ENCODE measurements at places on chromosomes 1 and 21.

DNA sequence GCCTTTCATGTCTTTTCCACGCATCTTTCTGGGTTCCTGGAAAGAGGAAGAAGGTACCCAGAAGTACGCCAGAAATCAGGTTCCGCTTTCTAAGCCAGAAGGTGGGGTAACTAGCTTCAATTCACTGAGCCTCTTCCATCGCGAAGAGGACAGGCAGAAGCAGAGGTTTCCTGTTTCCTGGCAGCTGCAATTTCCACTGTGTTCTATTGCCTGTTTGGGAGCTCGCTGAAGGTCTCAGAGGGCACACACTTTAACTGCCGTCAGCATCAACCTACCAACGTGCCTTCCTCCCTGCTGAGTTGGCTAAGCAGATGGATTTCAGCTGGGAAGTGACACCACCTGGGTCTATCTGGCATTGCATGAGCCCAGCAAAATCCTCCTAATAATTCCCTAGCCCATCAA lies 10.0 kb downstream of the NCF2 start:
- DNase-seq, result no peak

DNA sequence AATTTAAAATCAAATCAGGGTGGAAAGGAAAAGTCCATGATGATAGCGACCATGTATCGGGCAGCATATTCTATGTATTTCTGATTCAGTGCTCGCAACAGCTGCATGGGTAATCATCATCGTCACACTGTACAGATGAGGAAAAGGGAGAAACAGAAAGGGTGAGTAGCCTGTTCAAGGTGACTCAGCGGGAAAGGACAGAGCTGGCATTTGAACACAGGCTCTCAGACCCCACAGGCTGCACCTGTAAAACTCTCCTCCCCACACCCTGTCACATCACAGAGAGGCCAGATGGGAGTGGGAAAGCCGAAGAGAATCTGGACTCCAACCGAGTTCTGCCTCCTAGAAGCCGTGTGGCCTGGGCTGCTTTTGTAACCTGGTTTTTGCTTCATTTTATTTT lies 14.0 kb downstream of the RUNX1 start:
- no peak for DNase-seq

GRCh38 chr1:185439727-185440415 lies 122.8 kb upstream of the IVNS1ABP start:
- peak; percentile 78 for DNase-seq

DNA sequence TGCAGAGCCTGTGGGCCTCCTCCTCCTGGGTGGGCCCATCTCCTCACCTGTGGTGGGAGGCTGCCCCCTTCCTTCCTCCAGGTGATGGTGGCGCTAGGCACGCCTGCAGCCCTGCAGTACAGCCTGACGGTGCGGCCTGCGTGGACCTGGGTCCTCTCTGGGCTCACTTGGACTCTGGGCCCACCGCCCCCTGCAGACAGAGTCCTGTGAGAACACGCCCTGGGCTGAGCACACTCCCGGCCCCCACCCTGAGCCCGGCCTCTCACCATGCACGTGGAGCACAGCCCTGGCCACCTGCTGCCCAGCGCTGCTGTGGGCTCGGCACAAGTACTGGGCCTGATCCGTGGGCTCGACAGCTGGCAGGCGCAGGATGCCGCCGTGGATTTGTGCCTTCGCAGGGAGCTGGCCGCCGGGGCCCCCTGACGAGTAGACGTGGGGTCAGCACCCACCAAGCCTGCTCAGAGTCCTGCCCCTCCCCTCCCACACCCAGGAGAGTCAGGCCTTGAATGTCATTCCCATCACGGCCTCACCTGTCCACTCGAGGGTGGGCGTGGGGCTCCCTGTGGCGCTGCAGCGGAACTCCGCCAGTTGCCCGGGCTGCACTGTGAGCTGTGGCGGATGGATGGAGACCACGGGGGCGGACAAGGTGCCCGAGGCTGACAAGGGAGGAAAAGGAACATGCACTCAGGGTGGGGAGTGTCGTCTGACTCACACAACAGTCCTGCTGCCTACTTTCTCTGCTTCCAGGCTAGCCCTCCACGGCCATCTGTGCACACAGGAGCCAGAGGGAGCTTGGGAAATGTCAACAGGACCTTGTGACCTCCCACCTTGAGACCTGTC lies 43.4 kb downstream of the LDLRAD2 start:
- DNase-seq, result no peak

- no peak for DNase-seq
Measured at GRCh38 chr1:118871582-118872171, 116.5 kb downstream of the TBX15 start.

- DNase-seq, result no peak
Measured at GRCh38 chr1:111633736-111634247, 14.2 kb downstream of the RAP1A start.

DNA sequence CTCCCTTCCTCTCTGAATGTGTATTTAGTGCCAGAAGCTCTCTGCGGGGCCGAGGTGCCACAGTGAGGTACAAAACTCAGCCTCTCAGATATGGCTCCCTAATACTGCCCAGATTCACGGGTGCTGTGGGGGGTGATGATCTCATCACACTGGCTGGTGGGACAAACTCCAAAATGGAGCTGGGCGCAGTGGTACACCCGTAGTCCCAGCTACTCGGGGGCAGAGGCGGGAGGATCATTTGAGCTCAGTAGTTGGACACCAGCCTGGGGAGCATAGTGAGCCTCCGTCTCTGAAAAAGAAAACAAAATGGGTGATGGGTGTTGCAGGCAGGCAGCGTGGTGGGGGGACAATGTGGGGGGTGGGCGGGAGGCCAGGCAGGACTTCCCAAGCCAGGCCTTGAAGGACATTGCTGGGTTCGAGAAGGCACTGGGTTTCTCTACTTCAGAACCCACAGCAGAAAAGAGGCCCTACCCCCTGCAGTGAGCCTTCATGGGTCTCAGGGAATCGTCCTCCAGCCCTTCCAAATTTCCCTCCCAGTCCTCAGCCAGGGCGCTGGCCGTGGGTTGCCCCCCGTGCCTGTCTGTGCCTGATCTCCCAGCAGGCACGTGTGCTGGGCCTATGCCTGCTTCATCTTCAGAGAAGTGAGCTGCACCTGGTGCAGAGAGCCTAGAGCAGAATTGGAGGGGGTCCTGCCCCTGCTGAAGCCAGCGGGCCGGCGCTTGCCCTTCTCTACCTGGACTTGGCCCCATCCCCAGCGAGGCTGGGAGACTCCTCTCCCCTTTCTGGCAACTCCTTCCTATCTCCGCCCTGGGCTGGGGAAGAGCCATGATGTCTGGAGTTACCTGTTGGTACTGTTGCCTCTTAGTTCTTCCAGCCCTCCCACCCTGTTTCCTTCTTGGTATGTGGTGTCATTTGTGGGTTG lies 14.0 kb downstream of the H6PD start:
- peak; percentile 29 for DNase-seq

DNA sequence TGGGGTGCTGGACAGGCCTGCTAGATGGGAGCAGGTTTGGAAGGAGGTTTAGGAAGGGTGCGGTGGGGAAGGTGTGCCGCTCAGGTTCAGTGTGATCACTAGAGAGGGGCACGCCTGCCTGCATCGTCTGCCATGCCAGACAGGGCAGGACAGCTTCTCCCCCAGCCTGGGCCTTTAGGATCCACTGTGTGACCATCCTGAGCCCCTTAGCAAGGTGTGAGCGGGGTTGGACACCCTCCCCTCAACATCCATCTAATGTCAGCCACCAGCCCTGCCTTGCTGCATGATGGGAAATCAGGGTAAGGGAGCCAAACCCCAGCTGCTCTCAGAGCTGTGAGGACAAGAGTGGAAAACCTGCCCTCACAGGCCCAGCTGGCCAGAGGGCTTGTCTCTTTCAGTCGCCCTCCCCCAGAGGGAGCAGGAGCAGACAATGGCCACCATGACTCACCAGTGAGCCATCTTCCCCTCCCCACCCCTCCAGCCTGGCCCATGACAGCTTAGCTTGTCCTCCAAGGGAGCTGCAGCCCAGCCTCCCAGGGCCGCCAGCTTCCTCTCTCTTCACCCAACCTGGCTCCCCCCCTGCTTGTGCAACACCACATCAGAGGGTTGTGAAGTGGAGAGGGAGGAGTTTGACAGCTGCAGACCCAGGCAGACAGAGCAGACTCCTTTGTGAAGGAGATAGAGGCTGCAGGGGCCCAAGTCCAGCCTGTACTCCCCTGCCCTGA lies 37.0 kb downstream of the NUAK2 start:
- peak; percentile 93 for DNase-seq

DNA sequence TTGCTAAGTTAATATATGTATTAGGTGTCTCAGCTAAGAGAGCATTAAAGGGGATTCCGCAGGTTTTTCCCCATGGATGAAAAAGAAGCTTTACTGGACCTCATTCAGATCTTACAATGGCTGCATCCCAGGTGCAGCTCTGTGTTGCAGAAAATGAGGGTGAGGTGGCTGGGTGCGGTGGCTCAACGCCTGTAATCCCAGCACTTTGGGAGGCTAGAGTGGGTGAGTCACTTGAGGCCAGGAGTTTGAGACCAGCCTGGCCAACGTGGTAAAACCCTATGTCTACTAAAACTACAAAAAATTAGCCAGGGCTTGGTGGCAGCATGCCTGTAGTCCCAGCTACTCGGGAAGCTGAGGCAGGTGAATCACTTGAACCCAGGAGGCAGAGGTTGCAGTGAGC lies 58.5 kb upstream of the MORC3 start:
- DNase-seq, result no peak

DNA sequence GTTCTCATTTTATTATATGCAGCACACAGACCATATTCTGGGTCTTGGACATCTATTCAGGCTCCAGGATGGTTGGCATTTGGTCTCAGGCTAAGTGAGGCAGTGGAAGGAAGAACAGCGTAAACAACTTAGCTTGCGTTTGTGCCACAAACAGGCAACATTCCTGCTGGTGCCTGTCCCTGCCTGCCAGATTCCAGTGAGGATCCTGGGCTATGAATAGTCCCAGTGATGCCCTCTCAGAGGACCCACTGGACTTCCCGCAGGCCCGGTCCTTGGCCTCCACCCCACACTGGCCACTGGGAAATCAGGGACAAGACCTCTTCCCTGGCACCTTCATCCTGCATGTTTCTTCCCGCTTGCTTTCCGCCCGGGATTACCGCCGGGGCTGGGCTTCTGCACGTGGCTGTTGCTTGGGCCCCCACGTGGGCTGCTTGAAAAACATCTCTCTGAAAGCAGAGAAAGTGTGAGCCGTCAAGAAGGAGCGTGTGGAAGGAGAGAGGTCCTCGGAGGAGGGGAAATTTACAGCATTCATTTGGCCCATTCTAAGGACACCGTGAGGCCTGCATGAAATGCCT lies 145.1 kb upstream of the WNT4 start:
- no peak for DNase-seq

GRCh38 chr1:866095-866494 lies 57.6 kb upstream of the SAMD11 start:
- DNase-seq, result no peak

DNA sequence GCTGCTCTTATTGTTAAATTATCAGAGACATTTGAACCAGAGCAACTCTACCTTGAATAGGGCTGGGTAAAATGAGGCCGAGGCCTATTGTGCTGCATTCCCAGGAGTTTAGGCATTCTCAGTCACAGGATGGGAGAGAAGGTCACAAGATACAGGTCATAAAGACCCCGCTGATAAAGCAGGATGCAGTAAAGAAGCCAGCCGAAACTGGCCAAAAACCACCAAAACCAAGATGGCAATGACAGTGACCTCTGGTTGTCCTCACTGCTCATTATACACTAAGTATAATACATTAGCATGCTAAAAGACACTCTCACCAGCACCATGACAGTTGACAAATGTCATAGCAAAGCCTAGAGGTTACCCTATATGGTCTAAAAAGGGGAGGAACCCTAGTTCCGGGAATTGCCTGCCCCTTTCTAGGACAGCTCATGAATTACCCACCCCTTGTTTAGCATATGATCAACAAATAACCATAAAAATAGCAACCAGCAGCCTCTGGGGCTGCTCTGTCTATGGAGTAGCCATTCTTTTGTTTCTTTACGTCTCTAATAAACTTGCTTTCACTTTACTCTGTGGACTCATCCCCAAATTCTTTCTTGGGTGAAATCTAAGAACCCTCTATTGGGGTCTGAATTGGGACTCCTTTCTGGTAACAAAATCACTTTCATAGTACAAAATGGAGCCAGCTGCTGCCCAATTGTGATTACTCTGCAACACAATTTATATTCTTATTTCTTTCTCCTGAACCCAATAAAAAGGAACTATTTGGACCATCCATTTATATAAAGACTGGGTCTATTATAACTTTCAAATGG lies 179.6 kb downstream of the TGFBR3 start:
- DNase-seq, result no peak

- DNase-seq, result no peak
Measured at GRCh38 chr21:24428591-24429199, 1178.6 kb downstream of the MRPL39 start.

DNA sequence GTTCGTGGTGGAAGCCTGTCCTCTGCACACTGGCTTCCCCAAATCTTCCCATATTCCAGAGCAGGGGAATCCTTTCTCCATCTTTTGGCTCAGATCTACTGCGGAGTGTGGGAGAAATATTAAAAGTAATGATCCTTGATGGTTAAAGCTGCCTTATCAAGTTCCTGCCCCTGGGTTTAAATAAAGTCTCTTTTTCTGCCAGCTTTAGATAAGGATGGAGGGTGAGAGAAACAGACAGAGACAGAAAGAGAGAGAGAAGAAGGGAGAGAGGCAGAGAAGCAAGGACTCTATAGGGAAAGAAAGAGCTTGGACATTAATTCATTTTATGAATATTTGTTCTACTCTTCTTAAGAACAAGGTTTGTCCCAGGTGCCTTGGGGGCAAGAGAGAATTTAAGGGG lies 98.0 kb downstream of the KCNJ15 start:
- no peak for DNase-seq

GRCh38 chr21:29443411-29444010 lies 144.8 kb downstream of the BACH1 start:
- peak; percentile 16 for DNase-seq

GRCh38 chr1:5448486-5448885 lies 543.7 kb downstream of the NPHP4 start:
- DNase-seq, result no peak

DNA sequence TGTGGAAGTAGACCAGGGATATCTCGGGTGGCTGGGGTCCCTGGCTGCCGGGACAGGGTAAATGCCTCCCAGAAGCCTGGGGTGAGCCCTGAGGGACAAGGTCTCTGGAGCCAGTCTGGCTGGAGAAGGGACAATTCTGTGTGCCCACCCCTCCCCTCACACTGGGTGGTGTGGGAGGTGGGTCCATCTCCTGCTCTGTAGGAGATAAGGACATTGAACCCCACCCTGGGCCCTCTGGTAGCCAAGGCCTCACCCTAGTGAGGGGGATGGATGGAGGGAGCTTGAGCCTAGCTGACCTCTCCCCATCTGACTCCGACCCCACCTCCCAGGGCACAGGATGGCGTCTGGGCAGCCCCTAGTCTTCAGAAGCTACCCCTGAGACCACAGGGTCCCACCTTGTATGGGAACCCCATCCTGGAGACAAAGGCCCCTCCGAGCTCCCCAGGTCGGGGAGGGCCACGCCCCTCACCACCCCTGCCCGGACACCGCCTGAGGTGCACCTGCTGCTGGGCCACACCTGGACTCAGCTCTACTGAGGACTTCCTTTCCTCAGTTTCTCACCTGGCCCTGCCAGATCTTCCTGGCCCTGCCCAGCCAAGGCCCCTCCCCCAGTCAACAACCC lies 4.3 kb downstream of the AGRN start:
- DNase-seq, result no peak
